ENCODE measurements at places on chromosomes 12 and 14.
A peak's percentile ranks its signal among the peaks of the same experiment; 100 is the strongest.

DNA sequence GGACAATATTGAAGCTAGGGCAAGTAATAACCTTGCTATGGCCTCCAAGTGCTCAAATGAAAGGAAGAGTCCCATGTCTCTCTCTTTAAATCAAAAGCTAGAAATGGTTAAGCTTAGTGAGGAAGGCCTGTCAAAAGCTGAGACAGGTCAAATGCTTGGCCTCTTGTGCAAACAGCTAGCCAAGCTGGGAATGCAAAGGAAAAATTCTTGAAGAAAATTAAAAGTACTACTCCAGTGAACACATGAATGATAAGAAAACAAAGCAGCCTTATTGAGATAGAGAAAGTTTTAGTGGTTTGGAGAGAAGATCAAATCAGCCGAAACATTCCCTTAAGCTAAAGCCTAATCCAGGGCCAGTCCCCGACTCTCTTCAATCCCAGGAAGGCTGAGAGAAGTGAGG lies 84.1 kb upstream of the PLEKHA5 start:
- no peak for DNase-seq

- DNase-seq: no peak
These were observed 181.1 kb downstream of the ASCL1 start for GRCh38 chr12:103138538-103138937.

- no peak for DNase-seq
These were observed 19.1 kb upstream of the EPS8 start for GRCh38 chr12:15808250-15808649.

DNA sequence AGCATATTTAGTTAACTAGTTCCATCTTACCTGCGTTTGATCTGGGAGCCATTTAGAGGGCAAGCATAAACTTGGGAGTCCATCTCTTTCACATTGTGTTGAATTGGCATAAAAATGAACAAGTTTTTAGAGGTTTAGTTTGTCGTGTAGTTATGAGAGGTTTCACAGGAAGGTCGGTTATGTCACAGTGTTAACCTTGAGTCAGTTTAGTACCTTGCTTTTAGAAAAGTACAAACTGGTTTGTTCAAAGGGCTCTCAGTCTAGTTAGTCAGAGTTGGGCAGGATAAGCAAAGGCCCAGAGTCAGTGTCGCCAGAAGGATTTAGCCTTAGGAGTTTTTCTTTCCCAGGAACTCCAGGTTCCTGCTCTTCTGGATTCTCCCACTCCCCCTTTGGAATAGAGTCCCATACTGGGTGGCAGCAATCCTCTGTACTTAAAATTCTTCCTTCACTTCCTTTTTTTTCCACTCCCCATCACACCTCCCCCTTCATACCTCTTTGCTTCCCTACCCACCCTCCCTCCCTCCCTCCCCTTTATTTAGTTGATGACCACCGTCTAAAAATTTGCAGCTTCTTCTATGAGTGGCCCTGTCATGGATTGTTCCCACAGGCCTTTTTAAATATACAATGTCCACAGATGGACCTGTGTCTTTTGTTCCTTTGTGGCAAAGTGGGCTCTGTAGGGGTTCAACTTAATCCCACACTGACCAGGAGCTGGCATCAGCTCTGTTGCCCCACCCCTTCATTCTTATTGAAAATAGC lies 12.1 kb downstream of the PCBP2 start:
- DNase-seq: no peak

DNA sequence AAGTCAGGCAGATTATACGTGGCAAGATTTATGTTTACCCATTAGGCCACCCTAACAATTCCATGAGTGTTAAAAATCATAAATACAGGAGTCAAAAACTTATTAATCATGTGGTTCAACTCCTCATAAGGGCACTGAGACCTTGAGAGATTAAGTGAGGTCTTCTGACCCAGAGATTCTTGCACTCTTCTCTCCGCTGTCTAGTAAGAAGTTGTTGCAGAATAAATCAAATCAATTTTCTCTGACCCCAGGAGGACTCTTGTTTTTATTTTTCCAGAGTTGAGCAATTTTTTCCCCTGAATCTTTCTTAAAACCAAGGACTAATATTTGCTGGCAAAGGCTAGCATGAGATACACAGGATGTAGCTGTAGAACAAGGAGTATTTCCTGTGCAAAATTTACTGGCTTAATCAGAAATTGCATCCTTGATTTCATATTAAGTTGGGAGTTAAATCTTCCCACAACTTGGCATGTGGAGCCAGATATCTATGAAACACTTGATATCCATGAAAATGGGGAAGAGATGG lies 90.9 kb upstream of the PTHLH start:
- DNase-seq: no peak

DNA sequence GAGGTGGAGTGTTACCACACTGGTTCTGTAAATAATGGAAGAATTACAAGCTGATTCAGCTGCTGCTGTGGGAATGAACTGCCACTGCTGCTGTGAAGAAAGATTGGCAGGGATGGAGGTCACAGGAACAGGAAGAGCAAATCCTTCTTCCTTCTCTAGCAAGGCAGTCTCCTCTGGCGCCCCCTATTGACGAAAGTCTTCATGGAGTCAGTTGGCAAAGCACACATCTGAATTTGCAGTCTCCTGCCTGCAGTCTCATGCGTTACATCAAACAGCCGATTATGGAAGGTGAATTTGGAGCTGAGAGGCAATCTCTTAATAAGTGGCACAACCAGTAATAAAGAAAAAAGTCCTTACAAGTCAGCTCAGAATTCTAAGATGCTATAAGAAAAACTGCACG lies 106.0 kb upstream of the TMTC1 start:
- no peak for DNase-seq

- DNase-seq: no peak
These were observed 31.8 kb upstream of the G2E3 start for GRCh38 chr14:30527196-30527595.

GRCh38 chr14:72907886-72908285 lies 14.0 kb upstream of the DPF3 start:
- DNase-seq: no peak

DNA sequence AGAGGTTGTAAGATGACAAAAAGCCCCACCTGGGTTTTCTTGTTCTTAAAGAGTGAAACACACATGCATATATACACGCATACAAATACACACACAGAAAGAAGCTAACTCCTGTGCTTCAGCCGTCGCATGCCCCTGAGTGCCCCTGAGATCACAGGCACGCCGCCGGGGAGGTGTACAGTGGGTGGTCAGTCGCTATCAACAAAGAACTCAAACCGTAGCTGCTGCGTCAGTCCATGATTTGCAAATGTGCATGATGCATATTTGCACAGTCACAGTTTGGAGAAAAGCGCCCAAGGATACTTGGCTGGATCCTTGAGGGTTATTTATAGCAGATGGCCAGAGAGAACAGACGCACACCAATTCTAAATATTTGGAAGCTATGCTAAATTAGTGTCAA lies 206.9 kb downstream of the TMEM132D start:
- no peak for DNase-seq

DNA sequence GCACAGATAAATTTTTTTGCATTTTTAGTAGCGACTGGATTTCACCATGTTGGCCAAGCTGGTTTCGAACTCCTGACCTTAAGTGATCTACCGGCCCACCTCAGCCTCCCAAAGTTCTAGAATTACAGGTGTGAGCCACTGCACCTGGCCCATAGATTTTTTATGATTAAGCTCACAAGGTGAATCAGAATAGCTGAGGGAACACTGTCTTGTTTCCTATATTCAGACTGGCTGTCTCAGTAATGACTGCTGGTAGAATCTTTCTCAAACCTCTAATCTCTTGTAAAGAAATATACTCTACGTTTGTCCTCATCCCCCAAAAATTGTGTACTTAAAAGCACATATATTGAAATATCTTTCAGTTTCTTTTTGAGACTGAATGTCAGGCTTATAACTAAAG lies 362.1 kb downstream of the EGLN3 start:
- no peak for DNase-seq

DNA sequence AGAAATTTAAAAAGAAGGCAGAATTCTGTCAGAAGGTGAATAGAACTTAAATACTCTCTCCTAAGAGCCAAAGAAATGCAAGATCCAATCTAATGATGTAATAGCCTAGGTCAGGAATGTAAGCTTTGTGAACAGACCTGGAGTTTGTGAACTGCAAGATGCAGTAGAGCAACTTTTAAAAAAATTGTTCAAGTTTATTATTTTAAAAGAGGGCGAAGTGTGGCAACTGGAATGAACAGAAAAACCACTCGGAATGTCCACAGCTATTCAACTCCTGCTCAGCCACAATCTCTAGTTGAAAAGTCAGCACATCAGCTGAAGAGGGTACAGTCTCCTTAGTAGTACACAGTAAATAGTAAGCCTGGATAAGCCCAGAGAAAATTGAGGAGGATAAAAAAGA lies 228.8 kb downstream of the PPFIA2 start:
- no peak for DNase-seq

DNA sequence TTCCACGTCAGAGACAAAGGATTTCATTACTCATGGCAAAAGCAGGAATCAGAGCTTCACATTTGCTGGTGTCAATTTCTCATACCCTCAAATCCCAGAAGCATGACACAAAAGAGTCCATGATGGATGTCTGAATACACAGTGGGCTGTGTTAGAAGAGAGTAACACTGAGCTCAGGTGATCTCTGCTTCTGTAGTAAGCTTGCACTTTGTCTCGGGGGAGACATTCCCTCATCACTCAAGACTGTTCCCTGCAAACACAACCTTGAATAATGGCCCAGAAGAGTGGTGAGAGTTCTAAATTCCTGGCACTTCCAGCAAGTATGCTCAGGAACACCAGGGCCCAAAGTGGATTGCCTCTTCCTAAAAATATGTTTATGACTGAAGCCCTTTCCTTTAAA lies 1787.2 kb upstream of the SEL1L start:
- no peak for DNase-seq

DNA sequence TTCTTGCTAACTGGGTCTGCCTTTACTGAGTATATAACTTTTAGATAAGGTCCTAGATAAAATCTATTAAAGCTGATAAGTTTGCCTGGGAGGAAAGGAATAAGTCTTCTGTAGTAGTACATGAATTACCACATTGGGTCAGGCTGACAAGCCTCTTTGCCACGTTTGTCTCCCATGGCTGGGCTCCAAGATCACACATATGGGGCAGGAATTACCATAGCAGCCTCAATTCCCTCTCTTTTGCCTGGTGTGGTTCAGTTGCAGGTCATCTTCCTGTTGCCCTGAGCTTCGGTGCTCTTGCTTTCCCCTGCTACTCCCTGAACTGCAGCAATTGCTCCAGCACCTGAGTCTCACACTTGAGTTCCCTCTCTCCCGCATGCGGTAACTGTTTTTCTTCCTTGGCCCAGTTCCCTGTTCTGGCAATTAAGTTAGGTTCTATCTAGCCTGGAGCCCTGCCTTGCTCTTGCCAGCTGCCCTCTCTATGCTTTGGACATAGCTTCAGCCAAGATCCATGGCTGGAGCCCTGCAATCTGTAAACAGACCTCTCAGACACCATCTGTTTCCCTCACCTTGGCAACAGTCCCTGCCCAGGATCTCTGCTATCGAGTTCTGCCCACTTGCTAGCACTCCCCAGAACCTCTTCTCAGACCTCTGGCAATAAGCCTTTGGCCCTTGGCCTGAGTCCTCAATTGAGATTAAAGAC lies 5.8 kb upstream of the GLT8D2 start:
- DNase-seq: peak; percentile 95

DNA sequence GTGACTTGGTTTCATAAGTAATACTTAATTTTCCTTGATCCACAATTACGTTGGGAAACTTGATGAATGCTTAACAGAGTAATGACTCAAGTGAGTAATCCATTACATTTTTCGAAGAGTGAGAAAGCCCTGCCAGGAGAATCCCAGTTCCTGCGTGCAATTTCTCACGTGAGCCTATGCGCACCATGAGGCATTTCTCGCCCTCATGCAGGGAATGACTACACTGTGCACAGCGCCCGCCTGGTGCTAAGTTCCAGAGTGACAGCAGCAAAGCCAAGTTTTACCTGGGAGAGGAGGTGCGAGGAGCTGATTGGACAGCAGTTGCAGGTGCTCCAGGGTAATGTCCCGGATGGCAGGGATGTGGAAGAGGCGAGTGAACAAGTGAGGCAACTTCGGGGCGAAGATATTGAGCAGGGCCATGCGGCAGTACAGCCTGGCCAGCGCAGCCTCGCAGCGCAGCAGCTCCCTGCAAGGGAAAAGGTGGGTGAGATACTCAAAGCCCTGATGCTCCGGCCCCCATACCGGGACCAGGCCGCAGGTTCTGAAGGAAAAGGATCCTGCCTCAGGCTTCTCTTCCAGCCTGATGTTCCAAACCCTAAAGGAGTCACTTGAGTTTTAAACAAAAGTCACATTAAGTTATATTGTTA lies 69.4 kb downstream of the TRAFD1 start:
- DNase-seq: no peak

- DNase-seq: no peak
These were observed 38.7 kb downstream of the DDX51 start for GRCh38 chr12:132105467-132105866.

DNA sequence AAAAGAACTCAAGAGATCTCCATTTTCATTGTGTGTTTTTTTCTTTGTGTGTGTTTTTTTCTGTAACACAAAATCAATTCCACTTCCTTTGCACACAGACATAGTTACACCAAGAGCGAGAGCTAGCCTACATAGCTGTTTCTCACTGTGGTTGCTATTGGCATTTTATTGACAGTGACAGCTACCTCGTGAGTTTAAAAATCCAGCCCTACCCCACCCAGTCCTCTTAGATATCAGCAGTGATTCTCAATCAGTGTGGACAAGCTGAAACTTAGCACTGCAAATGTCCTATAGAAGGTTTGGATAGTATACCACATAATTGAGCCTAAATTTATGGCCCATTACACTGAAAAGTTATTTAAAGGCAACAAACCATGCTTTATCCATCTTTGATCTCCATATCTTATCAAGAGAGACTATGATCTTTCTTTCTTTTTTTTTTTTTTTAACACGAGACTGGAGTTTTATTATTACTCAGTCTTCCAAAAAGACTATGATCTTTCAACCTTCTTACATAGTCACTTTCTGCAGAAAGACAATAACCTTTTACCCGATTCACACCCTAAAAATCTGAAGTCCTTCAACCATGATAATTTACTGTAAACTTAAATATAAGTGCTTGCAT lies 46.8 kb downstream of the ATP2B1 start:
- DNase-seq: no peak

DNA sequence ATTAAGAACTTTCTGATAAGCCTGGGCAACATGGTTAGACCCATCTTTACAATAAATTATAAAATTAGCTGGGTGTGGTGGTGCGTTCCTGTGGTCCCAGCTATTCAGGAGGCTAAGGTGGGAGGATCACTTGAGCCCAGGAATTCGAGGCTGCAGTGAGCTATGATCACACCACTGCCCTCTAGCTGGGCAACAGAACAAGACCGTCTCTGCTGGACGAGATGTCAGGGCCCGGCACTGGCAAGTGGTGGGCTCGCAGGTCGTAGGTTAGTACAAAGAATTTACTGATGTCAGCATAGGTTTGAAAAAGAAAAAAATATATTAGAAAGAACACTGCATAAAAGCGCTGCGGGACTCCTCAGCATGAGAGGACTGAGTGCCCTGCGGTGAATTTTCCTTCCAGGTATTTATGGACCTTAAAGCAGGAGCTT lies 15.7 kb upstream of the VSIG10 start:
- no peak for DNase-seq

- DNase-seq: no peak
These were observed 33.2 kb upstream of the FAM222A start for GRCh38 chr12:109680264-109681005.

DNA sequence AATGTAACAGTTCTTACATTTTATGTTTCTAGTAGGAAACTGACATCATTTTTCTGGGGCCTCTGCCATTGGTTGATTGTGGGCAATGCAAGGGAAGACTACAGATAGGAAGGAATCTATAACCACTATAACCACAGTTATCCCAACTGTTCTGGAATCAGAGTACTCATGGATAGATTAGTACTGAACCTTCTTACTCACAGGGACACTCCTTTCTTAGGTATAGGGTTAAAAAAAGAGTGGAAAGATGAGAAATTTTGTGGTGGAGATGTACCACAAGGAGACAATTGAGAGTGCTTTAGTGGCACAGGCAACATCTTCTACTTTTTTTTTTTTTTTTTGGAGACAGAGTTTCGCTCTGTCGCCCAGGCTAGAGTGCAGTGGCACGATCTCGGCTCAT lies 21.0 kb downstream of the TMEM116 start:
- no peak for DNase-seq

Measured in cerebellar nuclear complex (tissue), 1 donor.